ENCODE measurements at places on chromosomes 6 and 20. TPM values are rescaled to one million over a fixed set of nuclear protein-coding genes. Genes with fewer than 3 reads are reported as not detected.

Gene NKAIN4
- total RNA-seq: not detected

Gene CRISP3
- total RNA-seq: not detected

DNA sequence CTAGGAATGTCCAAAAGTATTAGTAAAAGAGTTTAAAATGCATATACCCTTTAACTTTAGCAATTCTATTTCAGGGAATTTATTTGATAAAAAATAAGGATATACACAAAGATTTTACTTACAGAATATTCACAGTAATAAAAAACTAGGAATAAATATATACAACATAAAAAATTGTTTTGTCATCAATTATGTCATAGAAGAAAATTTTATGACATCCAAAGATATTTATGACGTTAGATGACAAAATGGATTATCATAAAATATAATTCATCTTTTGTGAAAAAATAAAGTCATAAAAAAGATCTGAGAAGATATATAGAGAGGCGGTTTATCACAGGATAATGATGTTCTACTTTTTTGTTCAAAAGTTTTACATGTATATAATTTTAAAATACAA lies 32.0 kb upstream of the TCF21 start:
- DNase-seq: no peak

GRCh38 chr6:137763886-137764285 lies 103.2 kb upstream of the TNFAIP3 start:
- no peak for DNase-seq

DNA sequence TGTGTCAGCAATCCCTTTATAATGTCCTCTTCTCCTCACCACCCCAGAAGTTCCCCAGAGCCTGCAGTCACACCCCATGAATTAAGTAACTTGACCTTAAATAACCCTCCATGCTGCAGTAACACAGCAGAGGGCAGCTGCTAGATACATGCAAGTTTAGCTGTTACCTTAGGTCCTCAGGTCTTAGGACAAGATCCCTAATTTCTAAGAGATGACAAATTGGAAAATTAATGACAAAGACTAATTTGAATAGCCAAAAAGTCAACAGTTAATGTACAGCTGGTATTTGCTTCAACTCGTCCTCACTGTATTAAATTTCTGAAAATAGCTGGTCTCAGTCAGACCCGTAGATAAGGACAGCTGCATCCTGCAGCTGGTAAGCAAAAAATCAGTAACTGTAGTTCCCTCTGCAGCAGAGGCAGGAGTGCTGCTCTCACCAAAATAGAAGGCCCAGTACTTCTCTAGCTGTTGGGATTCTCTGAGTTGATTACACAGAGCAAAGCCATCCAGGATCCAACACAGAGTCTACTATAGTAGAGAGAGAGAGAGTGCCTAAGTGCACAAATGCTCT lies 62.4 kb downstream of the TNFRSF21 start:
- DNase-seq: no peak

Gene POM121L2
- total RNA-seq: not detected

GRCh38 chr6:81838031-81838430 lies 85.5 kb upstream of the TENT5A start:
- no peak for DNase-seq

Gene FAM110A
- total RNA-seq: 25.7 TPM

- DNase-seq: no peak
Observed at GRCh38 chr6:138948004-138948403, 40.0 kb downstream of the REPS1 start.

GRCh38 chr6:31705931-31706330 lies 735 bp upstream of the LY6G6F start:
- DNase-seq: no peak

Gene RAET1E
- total RNA-seq: 0.11 TPM

- DNase-seq: no peak
Observed at GRCh38 chr6:40131675-40132074, 197.4 kb upstream of the MOCS1 start.

DNA sequence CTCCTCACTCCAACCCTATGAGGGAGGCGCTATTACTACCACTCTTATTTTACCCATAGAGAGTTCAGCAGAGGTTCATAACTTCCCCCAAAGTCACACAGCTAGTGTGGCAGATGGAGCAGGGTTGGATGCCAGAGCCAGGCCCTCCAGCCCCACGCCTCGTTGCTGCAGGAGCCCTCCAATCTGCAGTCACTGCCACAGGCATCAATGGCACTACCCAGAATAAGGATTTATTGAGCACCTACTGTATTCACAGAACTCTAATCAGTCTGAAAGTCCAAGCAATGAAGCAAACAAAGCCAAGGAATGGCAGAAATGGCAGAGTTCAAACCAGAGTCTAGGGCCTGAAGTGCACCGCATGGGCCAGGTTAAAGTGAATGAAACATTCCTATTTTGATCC lies 144.9 kb downstream of the LPA start:
- no peak for DNase-seq

DNA sequence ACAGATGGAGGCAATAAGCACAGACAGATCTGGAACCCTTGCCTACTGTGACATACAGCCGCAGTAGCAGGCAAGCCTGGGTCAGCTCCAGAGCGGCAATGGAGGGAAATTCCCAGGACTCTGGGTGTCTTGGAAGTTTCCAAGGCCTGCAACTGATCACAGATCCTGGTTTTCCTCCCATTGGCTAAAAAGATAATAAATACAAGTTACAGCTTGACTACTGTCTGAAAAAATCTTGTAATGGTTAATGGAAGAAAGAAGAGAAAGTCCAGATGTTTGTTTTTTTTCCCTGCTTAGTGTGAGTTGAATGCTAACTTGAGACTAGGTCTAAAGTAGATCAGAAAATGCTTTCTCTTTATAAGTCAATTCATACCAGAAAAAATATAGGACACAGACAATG lies 307.6 kb downstream of the ALDH8A1 start:
- no peak for DNase-seq

Gene RAB44
- 0.07 TPM for total RNA-seq

Gene FRS3
- total RNA-seq: 3.1 TPM

DNA sequence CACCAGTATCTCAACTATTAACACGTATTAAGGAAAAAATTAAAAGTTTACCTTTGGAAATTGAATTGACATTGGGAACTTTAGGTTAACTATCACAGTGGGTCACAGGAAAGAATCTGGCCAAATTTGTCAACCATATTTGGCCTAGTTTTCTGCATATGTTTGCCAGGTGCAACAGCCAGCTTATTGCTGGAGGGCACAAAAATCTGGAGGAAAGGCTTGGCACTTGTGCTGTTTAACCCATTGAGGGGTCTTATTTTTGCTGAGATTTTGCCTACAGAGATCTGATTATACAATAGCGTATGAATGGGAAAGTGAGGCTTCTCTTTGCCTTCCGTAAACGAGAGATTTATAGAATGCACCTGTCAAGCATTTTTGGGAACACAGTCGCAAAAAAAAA lies 190.4 kb downstream of the PRL start:
- no peak for DNase-seq

DNA sequence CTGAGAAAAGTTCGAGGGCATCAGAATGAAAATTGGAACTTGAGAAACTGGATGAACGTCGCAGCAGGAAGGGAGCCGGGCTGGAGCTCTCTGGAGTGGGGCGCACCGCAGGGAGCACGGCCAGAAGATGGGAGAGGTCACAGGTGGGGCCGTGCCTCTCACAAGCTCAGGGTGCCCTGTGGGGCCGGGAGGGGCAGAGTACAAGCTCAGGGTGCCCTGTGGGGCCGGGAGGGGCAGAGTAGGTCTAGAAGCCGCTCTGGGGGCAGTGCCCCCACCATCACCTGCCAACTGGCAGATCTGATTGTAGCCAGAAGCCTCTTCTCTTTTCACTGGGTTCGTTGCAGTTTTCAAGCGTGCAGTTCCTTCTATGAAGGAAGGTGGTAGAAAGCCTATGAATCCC lies 61.1 kb upstream of the SNX9 start:
- DNase-seq: no peak

Gene C20orf202
- 0.19 TPM for total RNA-seq

GRCh38 chr20:50628853-50629669 lies 62.3 kb downstream of the RIPOR3 start:
- DNase-seq: no peak

DNA sequence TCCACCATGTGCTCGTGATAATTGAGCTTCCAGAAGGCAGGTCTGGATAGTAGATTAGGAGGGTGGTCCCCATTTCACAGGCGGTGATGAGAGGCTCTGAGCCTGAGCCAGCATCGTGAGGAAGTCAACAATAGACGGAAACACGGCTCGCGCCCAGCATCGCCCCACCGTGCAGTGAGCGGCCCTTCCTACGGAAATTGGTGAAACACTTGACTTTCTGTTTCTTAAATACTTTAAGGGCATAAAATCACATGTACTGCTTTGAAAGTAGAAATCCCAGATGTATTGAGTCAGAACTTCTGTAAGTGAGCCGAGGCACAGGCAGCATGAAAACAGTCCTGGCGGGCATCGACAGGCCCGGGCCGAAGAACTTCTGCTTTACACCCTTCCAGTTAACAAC lies 4.3 kb upstream of the KIF25 start:
- DNase-seq: no peak

DNA sequence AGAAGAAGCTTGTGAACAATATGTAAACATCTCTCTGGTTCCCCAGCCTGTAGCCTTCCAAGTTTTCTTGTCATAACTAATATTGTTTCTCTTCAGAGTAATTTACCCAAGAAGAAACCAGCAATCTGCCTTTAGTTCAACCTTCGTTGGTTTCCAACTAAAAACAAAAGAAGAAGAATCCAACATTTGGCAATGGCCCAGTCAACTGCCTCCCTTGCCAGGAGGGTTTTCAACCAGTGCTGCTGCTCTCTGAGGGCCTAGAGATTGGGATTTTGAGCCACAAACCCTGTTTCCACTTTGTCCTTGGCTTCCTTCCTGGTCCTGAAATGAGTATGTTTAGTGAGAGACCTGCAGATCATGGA lies 395.8 kb upstream of the CNR1 start:
- DNase-seq: no peak

DNA sequence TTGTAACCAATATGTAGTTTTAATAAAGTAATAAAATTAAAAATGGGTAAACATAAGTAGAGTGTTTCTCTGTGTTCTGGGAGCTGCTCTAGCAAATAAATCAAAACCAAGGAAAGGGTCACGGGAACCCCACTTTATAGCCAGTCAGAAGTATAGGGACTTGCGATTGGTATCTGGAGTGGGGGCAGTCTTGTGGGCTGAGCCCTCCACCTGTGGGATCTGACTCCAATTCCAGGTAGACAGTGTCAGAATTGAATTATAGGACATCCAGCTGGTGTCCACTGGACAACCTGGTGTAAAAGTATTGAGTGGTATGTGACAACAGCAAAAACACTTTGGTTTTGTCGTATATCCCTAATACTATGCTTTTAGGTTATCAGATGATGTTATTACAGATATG lies 14.5 kb downstream of the SOD2 start:
- no peak for DNase-seq

Gene DDO
- total RNA-seq: not detected

DNA sequence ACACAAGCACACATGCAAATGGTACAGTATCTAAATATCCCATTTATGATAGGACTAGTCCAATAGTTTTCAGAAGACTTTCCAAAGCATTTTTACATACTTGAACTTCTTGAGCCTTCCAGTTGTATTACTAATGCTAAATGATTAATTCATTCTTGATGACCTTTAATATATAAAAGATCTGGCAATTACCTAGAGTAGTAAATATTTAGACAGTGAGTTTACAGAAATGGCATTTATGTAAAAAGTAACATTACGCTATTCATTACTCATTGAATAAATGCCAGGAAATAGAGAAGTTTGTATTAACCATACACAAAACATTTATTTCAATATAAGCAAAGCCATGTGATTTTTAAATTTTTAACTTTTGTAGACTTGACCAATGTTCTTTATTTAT lies 158.8 kb downstream of the DST start:
- no peak for DNase-seq

Gene PPIL6
- not detected for total RNA-seq

Gene SLC17A4
- total RNA-seq: not detected

Gene PROKR2
- not detected for total RNA-seq

DNA sequence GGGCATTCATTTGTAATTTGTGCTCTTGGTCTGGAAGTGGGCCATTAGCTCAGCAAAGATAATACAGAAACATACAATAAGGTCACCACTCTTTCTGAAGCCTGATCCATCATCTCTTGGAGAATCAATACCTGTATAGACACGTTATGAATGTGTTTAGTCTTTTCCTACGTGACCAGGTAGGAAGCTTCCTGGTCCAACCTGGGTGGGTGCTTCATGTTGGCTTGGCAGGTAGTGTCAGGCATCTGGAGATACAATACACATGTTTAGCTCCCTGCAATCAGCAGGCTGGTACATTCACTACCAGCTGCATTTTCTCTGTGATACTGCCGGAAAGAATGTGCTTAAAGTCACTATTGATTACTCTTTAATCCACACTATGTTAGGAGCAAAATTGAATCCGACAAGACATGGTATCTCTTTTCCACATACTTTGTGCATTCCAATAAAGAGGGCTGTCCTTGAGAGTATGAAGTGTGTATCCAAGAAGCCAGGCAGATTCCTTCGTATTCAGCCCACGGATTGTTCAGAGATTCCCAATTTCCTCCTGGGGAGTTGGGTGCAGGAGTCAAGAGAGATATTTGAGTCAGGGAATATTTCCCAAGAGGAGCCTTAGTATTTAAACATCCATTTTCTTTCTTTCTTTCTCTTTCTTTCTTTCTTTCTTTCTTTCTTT lies 49.9 kb upstream of the RANBP9 start:
- DNase-seq: no peak

DNA sequence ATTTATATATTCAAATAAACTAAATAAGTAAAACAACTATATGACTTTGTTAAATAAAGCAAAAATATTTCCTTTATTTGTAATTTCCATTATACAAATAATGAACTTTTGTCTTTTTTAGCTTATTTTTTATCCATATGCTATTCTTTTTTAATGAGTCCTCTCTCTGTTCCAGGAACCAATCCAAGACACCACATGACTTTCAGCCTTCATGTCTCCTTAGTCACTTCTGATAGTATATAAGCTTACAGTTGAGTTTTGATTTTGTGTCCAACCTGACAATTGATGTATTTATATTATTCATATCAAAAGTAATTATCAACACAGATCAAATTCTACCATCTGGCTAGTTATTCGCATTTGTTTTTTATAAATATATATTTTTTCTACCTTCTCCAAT lies 582.3 kb upstream of the GJE1 start:
- DNase-seq: no peak

DNA sequence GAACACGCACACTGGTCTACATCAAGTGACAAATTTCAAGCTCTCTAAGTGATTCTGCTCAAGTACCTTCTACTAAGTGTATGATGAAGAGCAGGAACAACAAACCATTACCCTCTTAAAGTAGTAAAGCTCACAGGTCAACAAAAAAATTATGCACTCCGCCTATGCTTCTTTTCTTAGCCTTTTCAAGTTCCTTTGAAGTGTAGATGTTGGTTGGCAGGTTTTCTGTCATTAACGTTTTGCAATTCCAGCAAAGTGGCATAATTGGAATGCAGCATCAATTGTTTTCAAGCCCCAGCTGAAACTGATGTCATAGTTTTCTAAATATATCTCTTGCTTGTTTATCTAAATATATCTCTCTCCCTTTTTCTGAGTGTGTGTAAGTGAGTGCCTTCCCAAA lies 396.9 kb upstream of the EYS start:
- no peak for DNase-seq

DNA sequence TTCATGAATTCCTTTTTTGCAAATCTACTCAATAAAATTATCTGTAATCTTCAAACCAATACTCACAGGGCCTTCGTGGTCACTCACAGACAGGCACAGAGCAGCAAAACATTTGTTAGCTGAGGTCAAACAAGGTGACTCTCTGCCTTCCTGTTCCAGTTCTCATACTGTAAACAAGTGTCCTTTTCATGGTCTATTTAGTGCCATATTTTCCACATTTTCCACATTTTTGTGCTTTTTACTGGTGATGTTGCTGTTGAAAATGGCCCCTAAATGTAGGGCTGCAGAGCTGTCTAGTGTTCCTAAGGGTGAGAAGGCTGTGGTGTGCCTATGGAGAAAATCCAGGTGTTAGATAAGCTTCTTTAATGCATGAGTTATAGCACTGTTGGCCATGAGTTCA lies 133.1 kb upstream of the COL21A1 start:
- DNase-seq: no peak

Gene RGS19
- total RNA-seq: 47.8 TPM

Data from activated naive CD4-positive, alpha-beta T cell treated with anti-CD3 and anti-CD28 coated beads, Interleukin-2, amount 50 U/mL, for 72 hours (primary cell).